Sigmoid colon (tissue), 7 donors: ENCODE measurements at places on chromosomes 11 and 22. TPM values are rescaled to one million over a fixed set of nuclear protein-coding genes. Genes with fewer than 3 reads are reported as not detected.

Gene ARHGAP20
- total RNA-seq, result 3.9 TPM

Gene C11orf86
- total RNA-seq, result not detected

Gene OR51B5
- total RNA-seq, result 1.3 TPM

Gene API5
- total RNA-seq, result 125 TPM

Gene CD6
- total RNA-seq, result not detected

Gene TUB
- total RNA-seq, result 15.8 TPM

Gene GUCY1A2
- total RNA-seq, result 2.8 TPM

Gene ART1
- total RNA-seq, result not detected

Gene MS4A8
- total RNA-seq, result not detected

Gene SYT7
- total RNA-seq, result 0.66 TPM

Gene ROBO4
- total RNA-seq, result 8.1 TPM

Gene ZNF70
- total RNA-seq, result 5.5 TPM

Gene GNAZ
- total RNA-seq, result 27.6 TPM

Gene PIWIL4
- total RNA-seq, result 5.0 TPM

Gene C11orf91
- not detected for total RNA-seq

Gene CHRM4
- total RNA-seq, result 3.6 TPM

Gene COMT
- 111 TPM for total RNA-seq

Gene ABTB2
- 1.3 TPM for total RNA-seq

Gene TLCD5
- 7.2 TPM for total RNA-seq

Gene INCENP
- total RNA-seq, result 8.9 TPM

Gene ALG9
- total RNA-seq, result 25.5 TPM

Gene OR9I1
- not detected for total RNA-seq

Gene NRGN
- not detected for total RNA-seq

Gene RAG2
- not detected for total RNA-seq

Gene F2
- total RNA-seq, result not detected

Gene DENND6B
- total RNA-seq, result 7.2 TPM

Gene GDPD4
- total RNA-seq, result not detected

Gene NPTXR
- 4.5 TPM for total RNA-seq
